ENCODE measurements at places on chromosomes 12 and 14.

- no peak for DNase-seq
Measured at GRCh38 chr14:86141966-86142365, 612.0 kb downstream of the FLRT2 start.

DNA sequence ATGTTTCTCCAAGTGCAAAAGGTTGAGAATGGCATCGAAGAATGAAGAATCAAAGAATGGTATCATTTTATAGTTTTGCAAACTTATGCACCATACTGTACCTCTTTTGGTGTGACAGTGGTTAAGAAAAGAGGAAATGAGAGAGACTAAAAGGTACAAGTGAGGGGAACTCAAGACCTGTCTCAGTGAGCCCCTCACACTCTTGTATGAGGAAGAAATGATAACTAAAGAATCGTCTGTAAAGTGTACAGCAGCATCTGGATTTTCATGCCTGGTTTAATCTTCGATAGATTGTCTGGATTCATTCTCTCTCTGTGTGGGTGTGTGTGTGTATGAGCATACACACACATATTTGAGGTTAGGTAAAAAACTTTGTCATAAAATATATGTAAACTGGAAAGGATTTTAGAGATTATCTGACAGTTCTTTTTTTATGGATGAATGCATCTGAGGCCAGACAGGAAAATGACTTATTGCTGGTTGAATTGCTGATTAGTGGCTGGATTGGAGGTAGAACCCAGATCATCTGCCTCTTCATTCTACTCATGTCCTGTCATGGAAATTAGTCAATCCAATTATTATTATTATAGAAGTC lies 16.0 kb upstream of the SLC38A2 start:
- DNase-seq, result no peak

GRCh38 chr12:12445882-12446181 lies 89.0 kb downstream of the BORCS5 start:
- DNase-seq, result no peak

- DNase-seq, result no peak
Measured at GRCh38 chr14:93347850-93348249, 868 bp downstream of the COX8C start.

- DNase-seq, result no peak
Measured at GRCh38 chr14:100416921-100417860, 94.1 kb downstream of the SLC25A47 start.

GRCh38 chr12:93862424-93862823 lies 185.2 kb downstream of the CRADD start:
- no peak for DNase-seq

DNA sequence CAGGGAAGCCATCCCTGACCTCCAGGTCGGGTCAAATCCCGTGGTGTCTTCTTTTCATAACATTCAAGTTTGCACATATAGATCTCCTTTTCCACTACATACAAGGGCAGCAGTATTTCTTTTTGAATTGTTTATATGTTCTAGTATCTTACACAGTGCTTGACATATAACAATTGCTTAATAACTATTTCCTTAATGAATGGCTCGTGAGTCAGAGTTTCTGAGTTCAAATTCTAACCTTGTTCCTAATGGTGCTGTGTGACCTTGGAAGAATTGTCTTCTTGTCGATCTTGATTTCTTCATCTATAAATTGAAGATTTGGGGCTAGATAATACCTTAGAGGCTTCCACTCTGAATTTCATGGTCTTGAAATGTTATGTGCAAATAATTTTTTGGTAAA lies 57.2 kb upstream of the PELI2 start:
- DNase-seq, result no peak

DNA sequence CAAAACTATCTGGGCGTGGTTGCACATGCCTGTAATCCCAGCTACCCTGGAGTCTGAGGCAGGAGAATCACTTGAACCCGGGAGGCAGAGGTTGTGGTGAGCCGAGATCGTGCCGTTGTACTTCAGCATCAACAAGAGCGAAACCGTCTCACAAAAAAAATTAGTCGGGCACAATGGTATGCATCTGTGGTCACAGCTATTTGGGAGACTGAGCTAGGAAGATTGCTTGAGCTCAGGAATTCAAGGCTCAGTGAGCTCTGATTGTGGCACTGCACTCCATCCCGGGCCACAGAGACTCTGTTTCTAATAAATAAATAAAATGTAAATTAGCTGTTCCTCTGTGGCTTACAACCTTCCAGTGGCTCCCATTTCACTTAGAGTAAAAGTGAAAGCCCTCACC lies 28.0 kb downstream of the RCOR1 start:
- DNase-seq, result no peak

All from activated naive CD4-positive, alpha-beta T cell treated with anti-CD3 and anti-CD28 coated beads, Interleukin-2, amount 50 U/mL, for 72 hours (primary cell).